ENCODE measurements at places on chromosomes 7 and 10. TPM values are rescaled to one million over a fixed set of nuclear protein-coding genes. Genes with fewer than 3 reads are reported as not detected.

The TLX1 gene
- polyA plus RNA-seq: not detected

The FLNC gene
- polyA plus RNA-seq: 0.64 TPM

The ARHGAP22 gene
- 5.5 TPM for polyA plus RNA-seq

The TMEM26 gene
- 1.5 TPM for polyA plus RNA-seq
